ENCODE measurements at places on chromosomes 7 and 10.

DNA sequence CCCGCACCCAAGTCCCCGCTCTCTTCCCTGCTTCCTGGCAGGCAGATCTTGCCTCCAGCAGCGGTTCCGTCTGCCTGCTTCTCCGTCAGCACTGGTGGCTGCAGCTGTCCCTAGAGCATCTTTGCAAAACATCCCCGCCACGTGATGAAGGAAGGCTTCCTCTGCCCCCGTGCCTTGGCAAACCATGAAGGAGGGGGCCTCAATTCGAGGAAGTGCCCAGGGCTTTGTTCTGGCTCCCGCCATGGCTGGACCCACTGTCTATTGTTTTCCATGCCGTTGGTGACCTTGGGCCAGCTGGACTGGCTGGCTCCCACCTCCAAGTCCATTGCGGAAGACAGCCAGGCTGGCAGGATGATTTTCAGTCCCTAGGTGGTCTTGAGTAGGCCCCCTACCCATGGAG, 13.2 kb upstream of the AQP1 start:
- no peak for DNase-seq

- no peak for DNase-seq
These were observed 134.5 kb downstream of the DYNC1I1 start for GRCh38 chr7:95906851-95907250.

DNA sequence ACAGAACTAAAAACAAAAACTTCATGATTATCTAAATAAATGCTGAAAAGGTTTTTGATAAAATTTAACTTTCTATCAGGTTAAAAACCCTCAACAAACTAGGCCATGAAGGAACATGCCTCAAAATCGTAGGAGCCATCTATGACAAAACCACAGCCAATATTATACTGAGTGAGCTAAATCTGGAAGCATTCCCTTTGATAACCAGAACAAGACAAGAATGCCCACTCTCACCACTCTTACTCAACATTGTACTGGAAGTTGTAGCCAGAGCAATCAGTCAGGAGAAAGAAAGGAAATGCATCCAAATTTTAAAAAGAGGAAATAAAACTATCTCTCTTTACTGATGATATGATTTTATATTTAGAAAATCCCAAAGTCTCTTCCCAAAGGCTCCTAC, 228.7 kb downstream of the CHRM2 start:
- DNase-seq, result no peak

GRCh38 chr7:33351709-33352108, 222.3 kb downstream of the BBS9 start:
- DNase-seq, result no peak

DNA sequence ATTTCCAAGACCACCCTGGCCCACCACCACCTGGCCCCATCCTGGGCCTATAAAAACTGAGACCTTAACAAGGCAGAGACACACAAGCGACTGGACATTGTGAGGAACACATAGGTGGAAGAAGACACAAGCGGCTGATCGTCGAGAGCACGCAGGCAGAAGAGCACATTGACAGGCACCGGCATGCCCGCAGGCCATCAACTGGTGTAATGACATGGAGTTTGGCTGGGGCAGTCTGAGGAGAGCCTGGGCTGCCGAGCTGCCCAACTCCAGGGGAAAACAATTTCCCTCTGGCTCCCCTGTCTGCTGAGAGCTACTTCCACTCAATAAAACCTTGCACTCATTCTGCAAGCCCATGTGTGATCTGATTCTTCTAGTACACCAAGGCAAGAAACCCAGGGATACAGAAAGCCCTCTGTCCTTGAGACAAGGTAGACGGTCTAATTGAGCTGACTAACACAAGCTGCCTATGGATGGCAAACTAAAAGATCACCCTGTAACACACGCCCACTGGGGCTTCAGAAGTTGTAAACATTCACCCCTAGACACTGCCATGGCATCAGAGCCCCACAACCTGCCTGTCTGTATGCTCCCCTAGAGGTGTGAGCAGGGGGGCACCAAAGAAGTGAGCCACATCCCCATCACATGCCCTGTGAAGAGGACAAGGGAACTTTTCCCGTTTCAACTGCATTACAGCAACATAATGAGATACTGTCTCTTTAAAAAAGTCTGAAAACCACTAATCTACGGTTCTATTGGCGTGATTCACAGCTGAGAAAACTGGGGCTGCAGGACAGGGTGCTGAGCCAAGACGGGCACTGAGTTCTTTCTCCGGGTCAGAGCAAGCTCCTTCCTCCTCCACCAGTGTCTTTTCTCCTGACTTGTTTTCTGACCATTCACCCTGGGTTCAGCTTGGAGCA, 18.5 kb upstream of the TNS3 start:
- no peak for DNase-seq

- DNase-seq, result peak; percentile 25
These were observed 135.2 kb upstream of the PODXL start for GRCh38 chr7:131691454-131692130.

GRCh38 chr10:133523631-133524203, 3.4 kb upstream of the CYP2E1 start:
- DNase-seq, result no peak

DNA sequence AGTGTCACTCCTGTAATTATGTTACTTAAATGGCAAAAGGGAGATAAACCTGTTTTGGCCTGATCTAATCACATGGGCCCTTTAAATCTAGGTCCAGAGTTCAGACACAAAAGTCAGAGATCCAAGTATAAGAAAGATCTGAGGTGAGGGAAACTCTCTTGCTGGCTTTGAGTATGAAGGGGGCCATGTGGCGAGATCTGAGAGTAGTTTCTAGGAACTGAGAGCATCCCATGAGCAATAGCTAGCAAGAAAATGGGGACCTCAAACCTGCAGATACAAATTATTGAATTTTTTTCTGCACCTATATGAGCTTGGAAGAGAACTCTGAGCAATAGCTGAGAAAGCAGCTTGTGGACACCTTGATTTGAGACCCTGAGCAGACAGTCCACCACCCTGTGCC, 27.6 kb downstream of the ANKRD7 start:
- DNase-seq, result no peak

GRCh38 chr10:99711129-99711719, 20.7 kb downstream of the COX15 start:
- DNase-seq, result peak; percentile 48

DNA sequence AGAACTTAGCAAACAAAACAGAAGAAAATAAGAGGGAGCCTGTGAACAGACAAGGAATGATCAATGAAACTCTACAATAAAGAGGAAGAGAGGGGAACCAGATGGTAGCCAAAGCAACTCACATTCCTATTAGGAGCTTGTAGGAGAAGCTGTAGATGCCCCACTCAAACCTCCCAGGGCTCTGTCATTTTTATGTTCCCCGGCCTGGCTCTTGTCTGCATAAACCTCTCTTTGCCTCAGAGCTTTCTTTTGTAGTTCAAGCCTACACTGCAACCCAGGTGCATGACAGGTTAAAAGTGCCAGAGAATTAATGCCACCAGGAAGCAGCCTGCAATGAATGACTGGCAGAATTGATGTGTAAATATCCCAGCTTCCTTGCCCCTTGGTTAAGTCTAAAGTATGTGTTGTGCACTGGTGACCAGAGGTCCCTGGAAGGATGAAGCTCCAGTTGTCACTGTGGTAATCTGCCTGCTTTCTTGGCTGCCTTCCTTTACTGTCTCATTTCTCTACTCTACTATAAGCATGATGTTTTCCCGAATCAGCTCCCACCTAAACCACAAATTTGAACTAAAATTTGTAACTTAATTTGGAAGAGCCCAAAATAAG, 40.4 kb downstream of the HDAC9 start:
- no peak for DNase-seq

- no peak for DNase-seq
These were observed 65.9 kb downstream of the ZNF467 start for GRCh38 chr7:149707448-149707886.

DNA sequence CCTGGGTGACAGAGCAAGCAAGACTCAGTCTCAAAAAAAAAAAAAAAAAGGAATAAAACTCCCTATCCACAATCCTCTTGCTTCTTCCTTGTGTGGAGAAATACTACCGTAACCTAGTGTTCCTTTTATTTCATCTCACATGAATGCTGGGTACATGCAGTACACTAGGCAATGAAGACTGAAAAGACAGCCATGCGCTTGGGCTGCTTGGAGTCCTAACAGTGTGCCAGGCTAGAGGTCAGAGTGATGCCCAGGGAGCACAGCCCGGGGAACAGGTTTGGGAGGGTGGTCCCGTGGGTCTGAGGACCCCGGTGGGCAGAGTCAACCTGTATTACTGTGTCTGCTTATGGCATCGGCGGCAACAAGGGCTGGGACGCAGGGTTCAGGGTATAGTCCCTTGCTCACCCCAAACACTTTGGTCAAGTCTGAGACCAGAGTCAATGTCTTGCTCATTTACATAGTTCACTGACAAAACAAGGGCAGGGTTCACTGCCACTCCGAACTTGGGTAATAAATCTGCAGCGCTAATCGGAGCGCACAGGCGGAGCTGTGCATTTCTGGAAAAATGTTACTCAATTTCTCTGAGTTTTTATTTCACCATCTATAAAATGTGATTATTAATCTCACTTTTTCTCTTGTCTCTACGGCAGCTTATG, 118.0 kb downstream of the CLEC2L start:
- no peak for DNase-seq

- no peak for DNase-seq
These were observed 75.6 kb downstream of the MICU1 start for GRCh38 chr10:72550239-72550638.

DNA sequence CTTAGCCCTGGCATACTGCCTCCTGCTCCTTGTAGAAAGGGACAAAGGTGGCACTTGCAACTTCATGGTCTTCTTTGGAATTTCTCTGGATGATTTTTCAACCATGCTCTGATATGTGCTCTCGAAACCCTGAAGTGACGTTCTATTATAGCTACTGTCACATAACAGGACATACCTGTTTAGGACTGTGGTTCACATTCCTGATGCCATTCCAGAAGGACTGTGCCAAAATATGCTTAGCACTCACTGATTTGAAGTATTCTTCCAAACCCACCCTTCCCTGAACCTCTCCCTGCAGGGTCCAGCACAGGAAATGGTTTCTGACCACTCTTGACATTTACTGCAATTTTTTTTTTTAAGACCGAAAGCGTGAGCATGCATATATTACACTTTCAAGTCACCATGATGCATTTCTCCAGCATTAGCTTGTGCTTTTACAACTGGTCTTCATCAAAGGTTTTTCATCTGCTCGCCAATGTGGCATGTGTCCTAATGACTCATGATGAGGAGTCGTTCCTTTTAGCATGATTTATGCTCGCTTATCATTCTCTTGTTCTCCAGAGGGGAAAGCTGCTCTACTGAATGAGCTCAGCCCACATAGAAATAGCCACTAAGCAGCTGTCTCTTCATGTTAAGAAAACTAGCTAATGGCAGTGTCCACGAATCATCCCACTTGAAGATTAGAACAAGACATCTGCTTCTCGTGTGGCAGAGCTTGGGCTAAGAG, 135.2 kb downstream of the ADAM12 start:
- DNase-seq, result no peak

DNA sequence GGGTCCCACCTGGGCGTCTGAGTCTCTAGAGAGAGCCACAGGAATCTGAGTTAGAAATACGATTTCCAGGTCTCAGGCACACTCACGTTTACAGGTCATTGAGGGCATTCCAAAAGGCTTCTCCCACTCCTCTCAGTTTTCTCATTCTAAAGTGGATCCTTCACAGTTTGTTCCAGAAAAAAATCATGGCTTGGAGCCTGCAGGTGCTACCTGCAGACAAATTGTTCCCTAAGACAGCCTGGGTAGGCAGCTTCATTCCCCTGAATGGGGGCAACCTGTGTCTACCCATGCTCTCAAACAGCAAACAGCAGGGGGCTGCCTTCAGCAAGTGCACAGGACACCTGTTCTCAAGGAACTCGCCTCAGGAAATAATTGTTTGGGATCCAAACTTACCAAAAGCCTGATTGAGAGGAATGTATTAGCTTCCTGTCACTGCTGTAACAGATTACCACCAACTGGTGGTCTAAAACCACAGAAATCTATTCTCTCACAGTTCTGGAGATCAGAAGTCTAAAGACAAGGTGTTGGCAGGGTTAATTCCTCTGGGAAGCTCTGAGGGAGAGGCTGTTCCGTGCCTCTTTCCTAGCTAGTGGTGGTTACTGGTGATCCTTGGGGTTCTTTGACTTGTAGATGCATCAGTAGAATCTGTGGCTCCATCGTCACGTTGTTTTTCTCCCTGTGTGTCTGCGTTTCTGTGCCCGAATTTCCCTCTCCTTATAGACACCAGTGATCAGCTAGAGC, 117.2 kb downstream of the RAB11FIP2 start:
- no peak for DNase-seq

GRCh38 chr10:59290448-59290847, 71.9 kb downstream of the FAM13C start:
- peak; percentile 17 for DNase-seq

GRCh38 chr7:22607180-22607579, 107.2 kb upstream of the STEAP1B start:
- DNase-seq, result no peak

DNA sequence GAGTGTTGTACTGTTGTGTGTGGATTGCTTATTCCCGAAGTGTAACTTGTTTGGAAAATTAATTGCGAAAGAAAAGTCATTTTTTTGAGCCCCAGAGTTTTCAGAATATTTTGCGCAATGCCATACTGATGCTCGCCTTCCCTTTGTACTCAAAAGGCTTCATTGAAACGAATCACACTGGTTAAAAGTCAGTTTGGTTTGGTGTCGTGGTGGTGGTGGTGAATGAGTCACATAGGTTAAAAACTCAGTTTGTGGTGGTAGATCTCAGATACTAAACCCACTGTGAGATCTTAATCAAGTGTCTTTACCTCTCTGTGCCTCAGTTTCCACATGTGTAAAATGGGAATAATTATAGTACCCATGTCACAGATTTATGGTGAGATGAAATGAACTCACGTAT, 61.1 kb upstream of the IL6 start:
- no peak for DNase-seq

DNA sequence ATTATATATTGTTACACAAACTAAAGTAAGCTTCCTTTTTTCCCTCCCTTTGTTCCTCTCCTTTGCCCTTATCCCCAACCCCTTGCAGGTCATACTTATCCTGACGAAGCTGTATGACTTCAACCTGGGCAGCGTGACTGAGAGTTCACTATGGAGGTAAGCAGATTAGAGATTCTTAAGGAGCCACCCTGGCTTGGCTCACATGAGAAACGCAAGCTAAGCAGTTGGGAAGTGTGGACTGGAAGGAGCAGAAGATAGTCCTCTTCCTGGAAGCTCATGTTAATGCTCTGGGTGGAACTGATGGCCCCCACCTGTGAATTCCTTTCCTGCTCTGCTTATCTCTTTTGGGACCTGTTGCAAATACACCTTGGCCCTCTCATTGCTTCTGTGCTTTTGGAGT, 201.6 kb downstream of the SORCS3 start:
- no peak for DNase-seq

DNA sequence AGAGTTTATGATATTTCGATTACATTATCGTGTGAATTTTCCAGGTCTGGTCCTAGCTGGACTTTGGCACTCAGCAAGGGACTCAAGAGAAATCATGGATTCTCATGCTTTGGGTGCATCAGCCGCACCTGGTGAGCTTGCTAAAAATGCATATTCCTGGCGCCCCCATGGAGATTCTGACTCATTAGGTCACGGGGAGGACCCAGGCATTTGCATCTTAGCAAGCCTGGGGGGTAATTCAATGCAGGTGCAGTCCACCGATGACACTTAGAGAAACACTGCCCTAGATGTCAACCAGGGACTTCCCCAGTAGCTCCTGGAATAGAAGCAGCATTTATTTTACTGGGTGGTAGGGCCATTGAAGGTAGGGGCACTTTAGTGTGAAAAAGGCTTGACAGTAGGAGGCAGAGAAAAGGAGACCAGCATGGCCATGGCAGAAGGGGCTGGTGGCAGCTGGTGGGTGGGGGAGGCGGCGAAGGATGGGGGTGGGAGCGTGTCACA, 29.9 kb upstream of the PDCD4 start:
- peak; percentile 87 for DNase-seq

Data from GM13976 (cell line).